Stimulated activated CD4-positive, alpha-beta T cell treated with anti-CD3 and anti-CD28 coated beads, Interleukin-1b, Interleukin-23, amount 100 ng/mL, for 24 hours (primary cell): ENCODE measurements at places on chromosomes 6 and 20.

- no peak for DNase-seq
These were observed 105.4 kb downstream of the REV3L start for GRCh38 chr6:111377558-111378120.

DNA sequence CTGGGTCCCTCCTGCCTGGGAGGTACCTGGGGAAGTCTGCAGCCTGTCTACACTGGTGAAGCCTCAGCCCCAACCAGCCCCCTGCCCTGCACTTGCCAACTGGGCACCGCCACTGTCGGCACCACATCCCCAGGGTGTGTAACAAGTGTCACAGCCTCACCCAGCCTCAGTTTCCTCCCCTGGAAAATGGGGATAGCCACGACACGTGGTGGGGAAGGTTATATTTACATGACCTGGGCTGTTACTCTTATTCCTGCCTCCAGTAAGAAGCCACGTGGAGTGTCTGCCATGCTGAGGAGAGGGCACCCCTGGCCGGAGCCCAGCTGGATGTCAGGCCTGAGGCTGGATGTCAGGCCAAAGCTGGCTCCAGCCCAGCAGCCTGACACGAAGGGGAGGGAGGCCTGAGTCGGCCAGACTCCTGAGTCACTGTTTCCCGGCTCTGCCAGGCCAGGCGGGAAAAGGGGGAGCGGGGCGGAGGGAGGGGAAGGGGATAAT lies 44.9 kb downstream of the SNAI1 start:
- DNase-seq: no peak

- no peak for DNase-seq
These were observed 1.8 kb upstream of the HLA-DQB1 start for GRCh38 chr6:32668226-32668747.

GRCh38 chr20:8292793-8293192 lies 160.7 kb downstream of the PLCB1 start:
- DNase-seq: no peak

DNA sequence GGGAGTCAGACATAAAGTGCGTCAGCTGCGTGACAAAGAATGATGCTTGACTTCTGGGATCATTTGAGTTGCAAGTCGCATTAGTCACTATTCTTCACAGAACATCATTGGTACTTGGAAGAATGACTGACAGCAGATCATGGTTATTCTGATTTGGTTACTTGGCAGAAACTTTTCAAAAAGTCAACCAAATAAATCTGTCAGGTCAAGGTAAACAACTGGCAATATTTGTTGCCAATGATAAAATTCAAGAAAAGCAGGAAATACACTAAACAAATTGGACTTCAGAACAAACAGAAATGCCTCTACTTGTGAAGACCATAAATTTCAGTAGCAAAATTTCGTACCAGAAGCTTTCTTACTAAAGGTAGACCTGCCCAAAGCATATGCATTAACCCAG lies 221.6 kb downstream of the TFAP2A start:
- DNase-seq: no peak

DNA sequence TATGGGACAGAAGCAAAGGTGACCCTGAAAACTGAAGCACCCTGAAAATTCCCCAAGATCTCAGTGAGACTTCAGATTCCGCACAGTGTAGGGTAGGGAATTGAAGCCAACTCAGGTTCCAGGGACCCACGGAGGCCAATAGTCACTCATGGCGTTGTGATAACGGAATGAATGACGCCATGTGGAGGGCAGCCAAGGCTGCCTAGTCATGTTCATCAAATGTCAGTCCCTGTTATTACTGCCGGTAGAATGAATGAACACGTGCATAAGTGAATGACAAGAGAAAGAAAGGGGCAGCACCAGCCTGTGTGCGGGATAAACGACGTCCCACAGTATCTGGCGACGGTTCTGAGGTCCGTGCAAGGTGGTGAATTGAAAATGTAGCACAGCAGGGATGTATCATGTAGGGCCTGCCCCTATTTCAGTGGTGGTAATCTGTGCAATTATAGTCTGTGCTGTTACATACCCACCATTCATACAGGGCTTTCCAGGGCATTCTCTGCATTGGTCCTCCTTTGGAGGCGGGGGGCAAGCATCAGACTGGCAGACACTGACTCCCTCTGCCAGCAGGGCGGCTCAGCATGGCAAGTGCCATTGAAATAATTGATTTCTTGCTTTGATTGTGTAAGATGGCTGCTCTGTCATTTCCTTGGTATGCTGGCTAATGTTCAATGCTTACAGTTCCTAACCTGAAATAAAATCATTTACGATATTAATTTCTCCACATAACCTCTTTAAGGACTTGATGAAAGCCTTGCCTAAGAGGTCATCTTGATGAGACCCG lies 386.9 kb downstream of the CDH4 start:
- no peak for DNase-seq

- DNase-seq: no peak
These were observed 21.9 kb downstream of the RIMS1 start for GRCh38 chr6:71908162-71908765.

DNA sequence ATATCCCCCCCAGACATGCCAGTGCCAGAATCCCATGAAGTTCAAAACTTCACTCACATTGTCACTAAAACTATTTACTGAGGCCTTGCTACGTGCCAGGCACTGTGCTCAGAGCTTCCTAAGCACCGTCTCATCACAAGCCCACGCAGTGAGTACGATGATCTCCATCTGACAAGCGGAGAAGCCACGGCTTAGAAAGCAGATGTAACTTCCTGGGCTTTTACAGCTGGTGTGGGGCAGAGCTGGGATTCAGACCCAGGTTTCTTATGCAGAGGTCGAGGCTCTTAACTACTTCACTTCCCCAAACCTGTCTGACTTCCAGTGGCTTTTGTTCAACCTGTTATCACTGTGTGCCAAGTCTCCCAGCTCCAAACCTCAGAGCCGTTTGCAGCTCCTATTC lies 8.3 kb downstream of the MDGA1 start:
- no peak for DNase-seq

DNA sequence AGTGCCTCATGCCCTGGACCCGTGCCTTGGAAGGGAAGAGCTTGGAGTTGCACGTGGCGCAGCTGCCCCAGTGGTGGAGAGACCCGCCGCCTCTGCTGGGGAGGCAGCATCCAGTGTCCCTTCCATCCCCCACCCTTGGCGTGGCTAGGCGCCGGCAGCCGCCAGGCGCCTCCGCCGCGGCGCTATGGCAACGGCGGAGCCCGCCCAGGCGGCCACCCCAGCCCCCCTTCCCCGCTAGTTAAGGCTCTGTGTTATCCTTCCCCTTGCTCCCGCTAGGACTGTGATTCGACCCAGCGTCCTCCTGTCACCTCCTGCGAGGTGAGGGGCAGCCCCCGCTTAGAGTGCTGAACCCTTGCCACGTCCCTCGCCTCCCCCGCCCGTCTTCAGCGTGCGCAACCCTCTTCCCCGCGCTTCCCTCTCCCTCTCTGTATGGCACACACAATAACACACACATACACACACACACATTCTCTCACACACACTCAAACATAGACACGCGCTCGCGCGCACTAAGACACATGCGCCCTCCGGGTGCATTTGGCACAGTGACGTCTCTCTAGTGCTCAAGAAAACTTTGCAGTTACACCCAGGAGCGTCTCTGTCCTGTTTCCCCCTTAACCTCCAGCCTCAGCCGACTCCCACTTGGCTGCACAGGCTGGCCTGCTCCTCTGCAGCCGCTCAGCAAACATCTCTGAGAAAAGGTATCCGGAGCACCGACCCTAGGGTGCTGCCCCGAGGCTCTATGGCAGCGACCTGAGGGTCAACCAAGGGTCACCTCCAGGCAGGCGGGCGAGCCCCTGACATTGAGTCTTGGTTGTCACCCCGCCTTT lies 8.5 kb downstream of the GRIK2 start:
- DNase-seq: no peak

DNA sequence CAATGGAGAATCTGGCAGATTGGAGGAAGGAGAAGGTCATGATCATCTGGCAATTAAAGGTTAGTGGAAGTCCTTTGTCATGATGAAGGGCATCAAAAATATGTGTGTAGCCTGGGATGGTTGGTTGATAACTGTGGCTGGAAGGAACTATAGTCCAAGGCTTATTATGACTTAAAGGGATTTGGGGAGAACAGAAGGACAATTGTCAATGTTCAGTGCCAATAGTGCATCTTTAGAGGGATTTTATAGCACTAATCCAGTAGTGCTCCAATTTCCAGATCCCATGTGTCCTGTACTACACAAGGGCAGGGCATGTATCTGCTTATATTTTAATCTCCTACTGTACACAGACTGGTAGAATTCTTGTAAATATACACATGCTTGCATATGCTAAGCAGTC lies 5.0 kb upstream of the ZBTB24 start:
- no peak for DNase-seq

GRCh38 chr6:1770435-1770843 lies 160.7 kb downstream of the FOXC1 start:
- DNase-seq: no peak

DNA sequence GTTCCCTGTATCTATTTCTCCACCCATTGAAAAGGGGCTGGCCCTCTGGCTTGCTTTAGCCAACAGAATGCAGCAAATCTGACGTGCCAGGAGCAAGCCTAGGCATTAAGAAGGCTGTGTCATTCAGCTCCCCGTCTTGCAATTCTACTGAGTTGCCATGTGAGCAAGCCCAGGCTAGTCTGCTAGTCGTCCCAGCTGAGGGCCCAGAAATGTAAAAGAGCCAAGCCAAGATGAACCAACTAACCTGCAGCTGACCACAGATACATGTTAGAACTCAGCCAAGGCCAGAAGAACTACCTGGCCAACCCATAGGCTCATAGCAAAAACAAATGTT lies 30.1 kb downstream of the PREP start:
- no peak for DNase-seq

DNA sequence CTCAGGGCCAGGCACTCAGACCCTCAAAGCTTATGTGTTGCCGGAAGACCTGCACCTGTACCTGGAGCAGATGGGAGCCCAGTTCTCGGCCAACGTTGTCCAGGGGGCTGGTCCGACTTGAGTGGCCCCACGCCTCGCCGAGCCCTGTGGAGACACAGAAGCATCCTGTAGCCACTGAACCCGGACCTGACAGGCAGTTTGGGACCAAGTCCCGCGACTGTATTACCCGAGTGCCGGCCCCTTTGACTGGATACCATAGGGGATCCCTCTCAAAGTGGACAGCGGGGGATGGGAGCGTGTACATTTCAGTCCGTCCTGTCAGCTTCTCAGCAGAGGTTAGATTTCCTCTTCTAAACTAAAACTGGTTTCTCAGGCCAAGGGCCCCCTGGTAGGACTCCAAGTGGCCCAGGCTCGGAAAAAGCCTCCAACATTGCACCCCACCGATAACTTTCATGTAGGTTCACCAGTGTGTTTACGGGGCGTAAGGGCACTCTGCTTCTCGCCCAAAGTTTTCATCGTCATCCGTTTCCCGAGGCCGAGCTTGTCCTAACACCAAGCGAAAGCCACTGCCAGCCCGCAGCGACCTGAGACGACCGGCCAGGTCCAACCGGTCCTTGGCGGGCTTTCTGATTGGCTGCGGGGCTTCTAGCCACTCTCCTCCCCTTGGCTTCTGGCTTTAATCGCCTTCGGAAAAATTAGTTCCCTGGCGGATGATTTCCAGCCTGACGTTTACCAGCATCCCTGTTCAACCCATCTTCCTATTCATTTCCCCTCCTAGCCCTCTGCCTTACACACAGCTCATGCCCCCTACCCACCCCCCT lies 10.8 kb downstream of the SIM1 start:
- no peak for DNase-seq

GRCh38 chr6:140590641-140591040 lies 1216.2 kb upstream of the CITED2 start:
- no peak for DNase-seq

GRCh38 chr6:118974790-118975189 lies 39.8 kb upstream of the MCM9 start:
- no peak for DNase-seq

- peak; percentile 43 for DNase-seq
These were observed 126.0 kb upstream of the SLC2A12 start for GRCh38 chr6:134178161-134179044.

DNA sequence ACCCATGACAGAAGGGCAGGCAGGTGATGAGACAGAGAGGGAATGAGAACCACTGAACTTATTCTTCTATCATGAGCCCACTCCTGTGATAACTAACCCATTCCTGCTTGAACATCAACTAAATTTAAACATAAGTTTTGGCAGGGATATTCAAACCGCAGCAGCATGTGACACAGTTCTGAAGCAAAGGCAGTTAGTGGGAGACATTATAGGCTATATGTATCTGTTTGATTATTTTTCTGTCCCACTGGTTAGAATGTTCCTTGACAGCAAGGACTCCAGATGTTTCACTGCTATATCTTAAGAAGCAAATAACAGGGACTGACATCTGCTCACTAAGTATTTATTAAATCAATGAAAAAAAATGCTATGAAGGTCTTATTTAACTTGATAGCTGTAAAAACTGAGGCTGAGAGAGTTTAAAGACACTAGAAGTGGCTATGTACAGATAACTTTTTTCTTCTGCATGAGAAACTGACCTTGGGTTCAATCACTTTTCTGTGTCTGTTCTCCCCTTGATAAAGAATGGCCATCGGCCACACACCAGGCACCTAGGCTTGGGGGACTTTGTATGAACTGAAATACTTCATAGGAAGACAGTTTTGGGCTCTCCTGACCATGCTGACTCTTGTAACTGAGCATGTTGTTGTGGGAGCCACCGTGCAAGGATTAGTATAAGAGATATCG lies 90.9 kb downstream of the CEP162 start:
- DNase-seq: no peak

GRCh38 chr6:150025201-150025917 lies at the start of gene RAET1L:
RAET1L (minus strand) TSS chr6:150025532; CDS start chr6:150025471, 61 bp downstream.
- no peak for DNase-seq

- DNase-seq: no peak
These were observed 69.4 kb downstream of the SNX9 start for GRCh38 chr6:157892363-157892877.

DNA sequence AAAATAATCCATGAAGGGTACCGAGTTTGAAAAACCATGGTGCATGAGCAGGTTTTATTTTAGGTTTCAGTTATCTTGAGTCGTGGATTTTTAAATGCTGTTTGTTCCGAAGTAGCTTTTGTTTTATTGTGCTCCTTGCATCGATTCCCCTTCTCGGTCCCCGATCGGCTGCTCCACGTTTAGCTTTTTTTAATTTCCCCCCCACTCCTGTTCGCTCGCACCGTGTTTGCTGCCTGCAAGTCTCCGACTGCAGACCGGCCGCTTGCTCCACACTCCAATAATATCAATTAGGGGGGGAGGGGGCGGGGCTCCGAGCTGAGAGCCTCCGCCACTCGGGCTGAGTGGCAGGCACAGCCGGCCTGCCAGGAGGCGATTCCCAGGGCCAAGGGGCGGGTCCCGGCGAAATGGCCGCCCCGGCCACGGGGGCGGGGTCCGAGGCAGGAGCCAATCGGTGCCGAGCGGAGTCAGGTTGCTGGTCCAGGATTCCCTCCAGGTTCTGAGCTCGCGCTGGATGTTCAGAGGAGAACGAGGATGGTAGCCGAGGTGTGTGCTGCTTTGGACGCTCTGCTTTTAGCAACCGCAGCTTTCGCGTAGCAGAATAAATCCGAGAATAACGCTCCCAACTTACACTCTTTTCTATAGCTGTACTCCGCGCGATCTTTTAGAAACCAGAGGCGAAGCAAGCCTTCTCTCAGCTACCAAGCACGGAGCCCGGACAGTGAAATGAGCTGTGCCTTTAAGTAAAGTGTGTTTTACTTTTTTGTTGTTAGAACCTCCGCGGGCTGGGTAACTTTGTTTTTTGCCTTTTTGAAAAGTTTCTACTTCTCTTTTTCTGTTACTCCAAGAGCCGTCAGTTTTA lies at the start of gene EPHA7:
Gene EPHA7 (minus strand): TSS at position 256 of the 859 bp plus-strand sequence. CDS start 218 bp downstream, at position 38.
- DNase-seq: no peak

GRCh38 chr20:54431156-54431944 lies 44.0 kb upstream of the DOK5 start:
- no peak for DNase-seq
